Epithelial cell of umbilical artery (primary cell): ENCODE measurements at places on chromosomes 16 and 17. TPM values are rescaled to one million over a fixed set of nuclear protein-coding genes. Genes with fewer than 3 reads are reported as not detected.

The ATP6V0D1 gene
- 90.6 and 105 TPM in 2 replicates for total RNA-seq

The CCDC144A gene
- total RNA-seq: 4.3 and 5.5 TPM in 2 replicates

The CFAP52 gene
- total RNA-seq: not detected in 2 replicates

The SMURF2 gene
- total RNA-seq: 204 and 322 TPM in 2 replicates

The ANTKMT gene
- total RNA-seq: 38.3 and 43.9 TPM in 2 replicates

The IGSF6 gene
- not detected in 2 replicates for total RNA-seq

The ADGRG3 gene
- not detected in 2 replicates for total RNA-seq
